ENCODE measurements at places on chromosomes 16 and 17.
A peak's percentile ranks its signal among the peaks of the same experiment; 100 is the strongest.

DNA sequence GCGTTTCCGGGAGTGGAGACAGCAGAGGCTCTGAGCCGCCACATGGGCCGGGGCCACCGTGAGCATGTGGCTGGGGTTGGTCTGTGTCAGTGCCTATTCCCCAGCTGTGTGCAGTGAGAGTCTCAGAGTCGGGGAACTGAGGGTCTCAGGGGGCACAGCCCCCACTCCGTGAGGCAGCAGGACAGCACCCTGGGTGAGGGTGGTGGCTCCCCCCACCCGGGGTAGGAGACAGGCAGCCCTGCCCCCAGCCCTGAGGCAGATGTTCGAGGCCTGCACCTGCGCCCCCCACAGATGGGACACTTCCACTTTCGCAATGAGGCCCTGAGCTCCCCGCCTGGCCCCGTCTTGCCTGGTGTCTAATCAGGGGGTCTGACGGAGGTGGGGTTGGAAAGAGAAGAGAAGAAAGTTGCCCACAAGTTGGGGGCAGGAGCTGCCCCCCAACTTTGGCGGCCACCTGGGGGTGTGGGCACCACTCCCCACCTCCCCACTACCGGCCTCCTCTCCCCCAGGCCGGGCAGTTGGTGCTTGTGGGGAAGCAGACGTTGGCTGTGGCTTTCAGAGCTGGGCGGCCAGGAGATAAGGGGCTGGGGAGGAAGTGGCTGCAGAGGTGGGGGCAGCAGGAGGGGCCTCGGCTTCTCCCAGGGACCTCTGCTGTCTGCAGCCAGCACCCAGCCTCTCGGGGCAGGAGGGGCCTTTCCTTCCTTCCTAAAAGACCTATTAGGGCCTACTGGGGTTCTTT is 1.8 kb upstream of the CBFA2T3 start:
- DNase-seq, result peak; percentile 85

DNA sequence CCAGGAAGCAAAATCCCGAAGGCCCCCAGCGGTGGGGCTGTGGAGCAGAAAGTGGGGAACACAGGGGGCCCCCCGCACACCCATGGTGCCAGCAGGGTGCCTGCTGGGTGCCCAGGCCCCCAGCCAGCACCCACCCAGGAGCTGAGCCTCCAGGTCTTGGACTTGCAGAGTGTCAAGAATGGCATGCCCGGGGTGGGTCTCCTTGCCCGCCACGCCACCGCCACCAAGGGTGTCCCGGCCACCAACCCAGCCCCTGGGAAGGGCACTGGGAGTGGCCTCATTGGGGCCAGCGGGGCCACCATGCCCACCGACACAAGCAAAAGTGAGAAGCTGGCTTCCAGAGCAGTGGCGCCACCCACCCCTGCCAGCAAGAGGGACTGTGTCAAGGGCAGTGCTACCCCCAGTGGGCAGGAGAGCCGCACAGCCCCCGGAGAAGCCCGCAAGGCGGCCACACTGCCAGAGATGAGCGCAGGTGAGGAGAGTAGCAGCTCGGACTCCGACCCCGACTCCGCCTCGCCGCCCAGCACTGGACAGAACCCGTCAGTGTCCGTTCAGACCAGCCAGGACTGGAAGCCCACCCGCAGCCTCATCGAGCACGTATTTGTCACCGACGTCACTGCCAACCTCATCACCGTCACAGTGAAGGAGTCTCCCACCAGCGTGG is 6.5 kb downstream of the CBX2 start:
- DNase-seq, result no peak

DNA sequence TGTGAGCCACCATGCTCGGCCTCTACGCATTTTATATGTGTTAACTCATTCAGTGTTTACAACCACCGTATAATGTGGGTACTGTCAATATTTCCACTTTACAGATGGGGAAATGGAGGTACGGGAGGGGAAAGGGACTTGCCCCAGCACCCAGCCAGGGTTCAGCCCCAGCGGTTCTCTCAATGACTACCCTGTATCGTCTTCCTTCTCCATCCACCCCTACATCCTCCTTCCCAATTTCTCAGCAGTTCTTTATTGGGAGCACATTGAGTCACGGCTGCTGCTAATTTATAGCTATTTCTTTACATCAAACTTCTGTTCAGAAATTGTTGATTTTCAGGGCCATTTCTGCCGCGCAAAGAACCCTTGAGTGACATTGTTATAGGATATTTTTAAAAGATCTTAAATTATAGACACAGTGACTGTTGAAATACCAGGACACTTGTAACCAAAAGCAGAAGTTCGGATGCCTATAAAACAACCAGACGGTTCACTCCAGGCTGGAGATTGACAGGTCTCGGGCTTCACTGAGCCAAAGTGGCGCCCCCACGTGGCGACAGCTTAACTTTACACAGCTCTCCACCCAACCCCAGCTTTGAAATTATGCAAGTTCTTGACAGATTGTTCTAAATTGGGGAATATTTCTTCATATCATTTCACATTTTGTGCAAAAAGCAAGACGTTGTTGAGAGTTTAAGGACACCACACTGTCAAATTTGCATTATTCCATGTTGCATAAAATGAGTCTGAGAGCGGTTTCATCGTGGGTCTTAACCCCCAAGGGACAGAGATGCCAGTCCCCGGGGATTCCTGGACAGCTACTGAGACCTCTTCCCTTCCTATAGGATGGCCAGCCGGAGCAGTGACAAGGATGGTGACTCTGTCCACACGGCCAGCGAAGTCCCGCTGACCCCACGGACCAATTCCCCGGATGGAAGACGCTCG is 11.8 kb downstream of the SYT17 start:
- DNase-seq, result peak; percentile 50

- DNase-seq, result no peak
These were observed 45.2 kb upstream of the STAC2 start for GRCh38 chr17:39270923-39271322.

- no peak for DNase-seq
These were observed 593.1 kb upstream of the CDH5 start for GRCh38 chr16:65773301-65773874.

All from GM12892 (cell line).